Mammary epithelial cell (primary cell): ENCODE measurements at places on chromosomes 16 and 17. TPM values are rescaled to one million over a fixed set of nuclear protein-coding genes. Genes with fewer than 3 reads are reported as not detected.
A peak's percentile ranks its signal among the peaks of the same experiment; 100 is the strongest.

MYH11 gene
- 0.33 TPM for total RNA-seq

HBA2 gene
- total RNA-seq = not detected

GRAPL gene
- total RNA-seq = not detected

SYCE1L gene
- 0.33 TPM for total RNA-seq

ASPHD1 gene
- total RNA-seq = 14.7 and 16.2 TPM in 2 replicates

TEDC2 gene
- 4.0 and 7.2 TPM in 2 replicates for total RNA-seq

GRCh38 chr17:45320931-45321461 is 4.2 kb upstream of the MAP3K14 start:
- DNase-seq = peak; percentile 96

GRCh38 chr17:27494192-27495091 is 38.2 kb downstream of the KSR1 start:
- peak; percentile 51 for DNase-seq

DNA sequence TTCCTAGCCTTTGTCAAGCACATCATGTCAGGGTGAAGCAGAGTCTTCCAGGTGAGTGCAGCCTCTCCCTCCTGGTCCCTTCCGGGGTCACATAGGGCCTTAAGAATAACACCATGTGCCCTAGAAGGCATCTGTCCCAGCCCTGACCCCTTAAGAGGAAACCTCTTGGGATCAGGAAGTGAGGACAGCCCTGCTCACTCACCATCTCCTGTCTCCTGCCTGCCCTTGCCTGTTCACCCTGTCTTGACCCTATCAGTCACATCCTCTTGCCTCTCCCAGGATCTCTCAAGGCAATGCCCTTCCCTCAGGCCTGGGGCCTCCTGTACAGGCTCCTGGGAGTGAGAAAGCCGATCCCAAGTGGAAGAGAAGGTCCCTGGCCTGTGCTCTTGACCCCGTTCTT is 13.9 kb downstream of the MYL4 start:
- peak; percentile 31 for DNase-seq

DNA sequence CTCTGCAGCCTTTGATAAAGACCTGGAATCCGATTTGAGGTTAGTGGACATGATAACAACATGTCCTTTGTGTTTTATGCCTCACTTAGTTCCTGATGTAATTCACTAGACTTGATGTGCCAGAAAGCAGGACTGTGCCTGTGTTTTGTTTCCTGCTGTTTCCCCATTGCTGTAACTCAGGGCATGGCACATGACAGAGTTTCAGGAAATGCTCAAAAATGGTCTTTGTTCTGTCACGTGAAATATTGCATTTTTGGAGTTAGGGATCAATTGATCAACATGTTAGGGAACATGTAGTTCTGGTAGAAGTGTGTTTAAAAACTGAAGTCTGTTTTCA is 32.8 kb downstream of the DHX38 start:
- no peak for DNase-seq

DNA sequence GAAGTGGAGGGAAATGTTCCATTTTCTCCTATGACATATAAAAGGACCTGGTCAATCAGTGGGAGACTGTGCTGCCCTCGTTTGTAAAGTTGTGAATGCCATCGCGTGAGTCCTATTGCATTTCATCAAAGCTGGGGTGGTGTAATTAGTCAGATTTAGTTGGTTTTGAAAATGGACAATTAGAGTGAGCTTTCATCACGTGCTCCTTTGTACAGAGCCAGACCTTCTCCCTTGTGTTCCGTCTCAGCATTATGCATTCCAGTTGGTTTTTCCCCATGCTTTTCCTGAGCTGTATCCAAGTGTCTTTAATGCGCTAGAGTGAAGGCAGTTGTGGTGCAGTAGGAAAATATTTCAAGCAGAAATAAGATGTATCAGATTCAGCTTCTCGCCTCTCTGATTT is 10.4 kb downstream of the SEC14L1 start:
- no peak for DNase-seq

- no peak for DNase-seq
Observed at GRCh38 chr16:27046958-27047518, 19.7 kb upstream of the C16orf82 start.

- no peak for DNase-seq
Observed at GRCh38 chr16:719815-720446, 1.0 kb upstream of the ANTKMT start.

DNA sequence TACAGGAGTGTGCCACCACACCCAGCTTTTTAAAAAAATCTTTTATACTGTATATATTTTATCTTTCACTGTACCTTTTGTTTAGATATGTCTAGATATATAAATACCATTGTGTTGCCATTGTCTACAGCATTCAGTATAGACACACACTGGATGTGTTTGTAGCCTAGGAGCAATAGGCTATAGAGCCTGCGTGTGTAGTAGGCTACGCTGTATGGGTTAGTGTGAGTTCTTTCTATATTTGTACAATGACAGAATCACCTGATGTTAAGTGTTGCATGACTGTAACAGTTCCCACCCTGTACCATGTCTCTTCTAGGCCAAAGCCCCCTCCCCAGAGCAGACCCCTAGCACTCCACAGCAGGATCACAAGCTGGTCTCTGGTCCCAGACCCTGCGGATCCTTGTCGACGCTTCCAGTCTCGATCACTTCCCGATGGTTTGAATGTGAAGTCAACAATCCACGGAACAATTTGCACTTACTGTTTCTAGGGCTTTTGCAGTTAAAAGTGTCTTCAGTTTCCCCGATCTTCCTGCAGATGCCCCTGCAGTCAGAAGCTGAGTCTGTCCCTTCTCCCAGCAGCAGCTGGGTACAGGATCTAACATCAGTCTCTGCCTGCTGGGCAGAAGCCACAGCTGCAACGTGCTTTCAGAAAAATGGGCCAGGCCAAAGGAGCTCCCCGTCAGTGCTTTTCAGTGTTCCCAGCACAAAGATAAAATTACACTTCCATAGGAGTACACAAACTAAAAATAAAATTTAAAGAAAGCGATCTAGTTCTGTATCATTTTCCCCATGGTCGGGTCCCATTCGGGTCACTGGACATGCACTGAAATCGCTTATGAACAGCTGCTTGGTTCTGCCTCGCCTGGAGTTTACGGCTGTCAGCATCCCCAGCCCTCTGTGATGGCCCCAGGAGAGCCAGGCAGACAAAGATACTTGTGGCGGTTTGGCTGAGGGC is 35.4 kb downstream of the ADAM11 start:
- no peak for DNase-seq

DNA sequence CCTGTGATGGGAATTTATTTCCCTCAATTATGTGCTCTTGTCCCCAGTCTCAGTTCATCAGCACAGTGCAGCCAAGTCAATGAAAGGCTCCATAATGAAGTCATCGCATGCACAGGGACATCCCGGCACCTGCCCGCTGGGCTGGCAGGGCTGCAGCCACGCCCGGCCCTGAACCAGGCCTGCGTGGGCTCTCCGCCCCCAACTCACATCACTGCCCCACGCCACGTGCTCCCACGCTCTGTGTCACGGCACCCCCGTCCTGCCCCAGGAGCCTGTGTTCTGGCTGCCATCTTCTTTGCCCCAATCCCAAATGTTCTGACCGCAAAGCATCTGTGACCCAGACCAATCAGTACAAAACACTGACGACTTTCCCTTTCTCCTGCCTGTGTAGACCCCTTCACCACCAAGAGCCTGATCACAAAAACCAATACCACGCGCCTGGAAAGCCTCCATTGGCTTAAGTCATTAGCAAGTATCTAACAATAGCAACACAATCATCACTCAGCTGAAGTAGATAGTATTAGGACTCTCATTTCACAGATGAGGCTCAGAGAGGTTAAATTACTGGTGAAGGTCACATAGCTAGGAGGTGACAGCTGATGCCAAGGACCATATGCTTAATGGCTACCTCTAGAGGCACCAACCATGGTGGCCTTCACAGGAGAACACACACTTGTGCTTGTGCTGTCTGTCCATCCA is 202.5 kb downstream of the ZFHX3 start:
- DNase-seq = no peak

DNA sequence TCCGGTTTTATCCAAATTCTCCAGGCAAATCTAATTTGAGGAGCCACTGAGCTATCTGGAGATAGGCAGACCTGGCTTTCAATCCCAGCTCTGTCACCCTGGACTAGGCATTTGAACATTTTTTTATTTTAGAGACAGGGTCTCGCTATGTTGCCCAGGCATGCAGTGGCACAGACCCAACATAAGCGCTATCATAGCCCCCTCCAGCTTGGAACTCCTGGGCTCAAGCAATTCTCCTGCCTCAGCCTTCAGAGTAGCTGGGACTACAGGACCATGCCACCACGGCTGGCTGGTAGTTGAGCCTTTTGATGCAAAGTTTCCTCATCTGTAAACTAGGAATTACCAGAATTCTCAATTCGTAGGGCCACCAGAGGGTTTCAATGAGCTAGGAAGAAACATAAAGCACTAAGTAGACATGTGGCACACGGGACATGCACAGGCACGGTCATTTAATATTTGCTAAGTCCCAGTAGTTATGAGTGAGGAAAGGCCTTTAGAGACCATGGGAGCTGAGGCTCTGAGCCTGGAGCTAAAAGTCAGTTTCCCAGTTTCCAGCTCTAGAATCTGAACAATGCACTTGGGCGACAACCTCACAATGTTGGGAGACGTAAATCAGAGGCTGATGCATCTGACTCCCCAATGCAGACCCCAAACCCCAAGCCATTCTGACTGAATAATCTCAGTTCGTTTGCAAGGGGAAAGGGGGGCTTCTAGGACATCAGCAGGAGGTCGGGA is 1.1 kb downstream of the ELOB start:
- no peak for DNase-seq

- no peak for DNase-seq
Observed at GRCh38 chr16:22291860-22292318, 5.3 kb upstream of the POLR3E start.
